Type B pancreatic cell (in vitro differentiated cells): ENCODE measurements at places on chromosomes 3 and 15.

DNA sequence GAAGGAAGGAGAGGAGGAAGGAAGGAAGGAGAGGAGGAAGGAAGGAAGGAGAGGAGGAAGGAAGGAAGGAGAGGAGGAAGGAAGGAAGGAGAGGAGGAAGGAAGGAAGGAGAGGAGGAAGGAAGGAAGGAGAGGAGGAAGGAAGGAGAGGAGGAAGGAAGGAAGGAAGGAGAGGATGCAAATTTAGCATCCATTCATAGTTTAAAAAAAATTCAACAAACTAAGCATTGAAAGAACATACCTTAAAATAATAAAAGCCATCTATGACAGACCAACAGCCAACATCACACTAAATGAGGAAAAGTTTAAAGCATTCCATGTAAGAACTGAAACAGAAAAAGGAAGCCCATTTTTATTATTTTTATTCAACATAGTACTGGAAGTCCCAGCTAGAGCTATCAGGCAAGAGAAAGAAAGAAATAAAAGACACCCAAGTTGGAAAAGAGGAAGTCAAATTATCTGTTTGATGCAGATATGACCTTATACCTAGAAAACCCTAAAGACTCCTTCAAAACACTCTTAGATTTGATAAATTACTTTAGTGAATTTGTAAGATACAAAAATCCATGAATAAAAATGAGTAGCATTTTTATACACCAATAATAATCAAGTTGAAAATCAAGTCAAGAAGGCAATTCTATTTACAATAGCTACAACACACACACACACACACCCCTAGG lies 52.2 kb upstream of the FXR1 start:
- H3K4me3 ChIP-seq, result no peak overlapping the region
- no peaks in the 10 kb centered on the region for H3K36me3 ChIP-seq
- DNase-seq, result no peak

DNA sequence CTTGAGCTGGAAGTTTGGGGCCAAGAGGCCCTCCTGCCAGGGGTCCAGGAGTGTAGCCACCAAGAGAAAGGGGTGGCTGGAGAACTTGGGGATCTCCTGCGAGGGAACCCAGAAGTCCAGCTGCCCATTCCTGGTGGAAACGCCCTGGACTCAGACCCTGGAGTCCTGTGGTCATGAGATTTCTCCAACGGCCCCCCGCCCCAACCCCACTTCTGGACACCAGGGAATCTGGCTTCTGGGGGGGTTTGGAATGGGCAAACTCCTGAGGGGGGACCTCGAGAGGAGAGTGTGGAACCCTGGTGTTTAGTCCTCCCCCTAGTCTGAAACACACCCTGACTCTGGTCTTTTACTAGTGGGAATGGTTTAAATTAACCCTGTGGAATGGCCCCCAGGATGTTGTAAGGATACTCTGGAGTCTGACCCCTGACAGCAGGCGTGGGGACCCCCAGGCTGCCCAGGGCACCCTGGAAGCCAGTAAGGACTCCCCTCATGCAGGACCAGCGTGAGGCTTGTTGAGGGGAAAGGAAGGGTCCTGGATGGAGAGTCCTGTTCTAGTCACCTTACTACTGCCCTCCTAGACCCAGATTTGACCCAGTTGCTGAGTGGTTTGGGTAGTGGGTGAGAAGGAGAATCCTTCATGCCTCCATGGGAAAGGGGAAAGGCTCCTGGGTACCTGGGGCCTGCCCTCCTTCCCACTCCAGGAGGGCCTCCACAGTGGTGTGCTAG lies 540 bp downstream of the KLHDC8B start:
- DNase-seq, result no peak
- peak overlapping the region; percentile 94 for H3K4me3 ChIP-seq
- H3K27me3 ChIP-seq, result no peaks in the 10 kb centered on the region
- H3K4me1 ChIP-seq, result peaks cover 38% of the 10 kb centered on the region
- H3K36me3 ChIP-seq, result no peaks in the 10 kb centered on the region
- peak overlapping the region; percentile 50 for H3K27ac ChIP-seq

DNA sequence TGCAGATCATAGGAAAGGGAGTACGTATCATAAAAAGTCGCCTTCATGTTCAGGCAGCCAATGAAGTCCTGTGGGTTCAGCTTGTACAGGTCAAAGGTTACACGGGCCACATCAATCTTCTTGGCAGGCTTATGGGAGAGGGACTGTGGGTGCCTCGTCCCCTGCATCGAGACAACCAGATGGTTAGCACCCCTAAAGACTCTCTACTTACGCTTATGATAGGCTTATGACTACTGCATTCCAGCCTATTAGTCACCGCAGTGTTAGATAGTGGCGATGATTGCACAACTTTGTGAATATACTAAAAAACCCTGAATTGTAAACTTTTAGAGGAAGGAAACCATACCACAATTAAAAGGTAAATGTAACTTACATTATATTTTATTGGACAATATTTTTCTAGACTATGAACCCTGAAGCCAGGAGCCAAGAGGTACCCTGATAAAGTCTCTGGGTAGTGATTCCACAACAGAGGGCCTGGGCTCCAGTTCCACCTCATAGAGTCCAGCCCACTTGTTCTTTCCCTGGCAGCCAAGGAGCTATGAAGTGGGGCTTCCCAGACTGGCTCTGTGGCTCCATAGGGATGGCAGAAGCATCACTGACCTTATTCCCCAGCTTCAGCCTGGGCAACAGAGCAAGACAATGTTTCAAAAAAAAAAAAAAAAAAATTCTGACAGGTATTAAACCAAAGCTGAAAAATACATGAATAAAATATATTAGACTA lies 2.5 kb upstream of the FANCD2 start:
- peaks cover 7% of the 10 kb centered on the region for H3K36me3 ChIP-seq
- DNase-seq, result no peak
- H3K4me3 ChIP-seq, result peak overlapping the region; percentile 45
- H3K27me3 ChIP-seq, result no peaks in the 10 kb centered on the region
- no peak overlapping the region for H3K27ac ChIP-seq
- peaks cover 5% of the 10 kb centered on the region for H3K4me1 ChIP-seq

DNA sequence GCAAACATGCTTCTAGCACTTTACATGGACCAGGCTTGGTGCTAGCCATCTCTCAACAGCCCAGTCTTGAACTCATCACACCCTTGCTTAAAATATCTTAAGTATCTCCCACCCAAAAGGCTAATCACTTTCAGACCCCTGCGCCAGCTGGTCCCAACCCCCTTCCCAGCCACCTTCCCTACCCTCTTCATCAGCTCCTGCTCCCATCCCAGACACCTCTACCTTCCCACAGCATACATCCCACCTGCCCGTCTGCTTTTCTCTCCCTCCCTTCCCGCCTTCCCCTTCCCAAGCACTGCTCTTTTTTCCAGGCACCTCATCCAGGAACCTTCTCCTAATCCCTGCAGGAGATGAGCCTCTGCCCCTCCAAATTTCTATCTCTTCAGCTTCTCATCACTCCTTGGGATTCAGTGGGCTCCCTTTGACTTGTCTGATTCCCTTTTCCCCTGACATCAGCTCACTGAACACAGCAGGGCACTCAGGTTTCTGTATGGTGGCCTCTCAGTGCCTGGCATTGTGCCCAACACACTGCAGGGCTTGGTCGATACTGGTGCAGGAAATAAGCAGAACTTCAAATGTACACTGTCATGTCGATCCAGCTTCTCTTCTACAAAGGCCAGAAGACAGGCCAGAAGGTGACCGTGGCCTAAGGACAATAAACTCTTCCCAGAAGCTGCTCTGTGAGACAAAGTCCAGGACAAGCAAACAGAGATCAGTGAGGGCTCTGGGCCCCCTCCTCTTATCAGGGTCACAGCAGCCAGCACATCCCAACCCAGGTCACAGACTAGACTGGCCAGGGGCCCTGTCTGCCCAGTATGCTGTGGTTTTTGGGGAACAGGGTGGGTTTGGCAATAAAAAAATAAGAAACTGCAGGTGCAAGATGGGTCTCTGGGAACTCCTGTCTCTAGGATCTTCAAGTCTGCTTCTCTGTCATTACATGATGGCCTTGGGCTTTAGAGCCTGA lies 2.2 kb upstream of the ITIH1 start:
- peaks cover 3% of the 10 kb centered on the region for H3K27me3 ChIP-seq
- H3K4me3 ChIP-seq, result peak overlapping the region; percentile 8
- H3K36me3 ChIP-seq, result no peaks in the 10 kb centered on the region
- peak overlapping the region; percentile 29 for H3K27ac ChIP-seq
- H3K4me1 ChIP-seq, result peaks cover 6% of the 10 kb centered on the region

DNA sequence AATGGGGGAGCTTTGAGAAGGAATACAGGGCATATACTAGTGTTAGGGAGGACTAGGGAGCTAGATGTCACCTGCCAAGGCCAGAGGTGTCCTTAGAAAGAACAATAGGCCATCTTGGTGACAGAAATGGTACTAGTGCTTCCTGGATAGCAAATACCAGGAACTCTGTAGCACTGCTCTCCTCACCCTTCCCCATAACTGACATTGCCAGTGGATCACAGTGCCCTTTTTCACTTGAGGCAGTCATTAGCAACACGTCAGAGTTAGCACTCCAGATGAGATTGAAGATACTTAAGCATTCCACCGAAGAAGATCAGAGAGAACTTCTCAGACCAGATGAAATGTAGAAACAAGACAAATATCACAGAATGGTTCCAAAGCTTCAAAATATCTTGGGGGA lies 103.1 kb upstream of the PDZRN3 start:
- no peaks in the 10 kb centered on the region for H3K27me3 ChIP-seq
- H3K4me1 ChIP-seq, result peaks cover 24% of the 10 kb centered on the region
- no peaks in the 10 kb centered on the region for H3K36me3 ChIP-seq
- DNase-seq, result no peak
- no peak overlapping the region for H3K4me3 ChIP-seq

DNA sequence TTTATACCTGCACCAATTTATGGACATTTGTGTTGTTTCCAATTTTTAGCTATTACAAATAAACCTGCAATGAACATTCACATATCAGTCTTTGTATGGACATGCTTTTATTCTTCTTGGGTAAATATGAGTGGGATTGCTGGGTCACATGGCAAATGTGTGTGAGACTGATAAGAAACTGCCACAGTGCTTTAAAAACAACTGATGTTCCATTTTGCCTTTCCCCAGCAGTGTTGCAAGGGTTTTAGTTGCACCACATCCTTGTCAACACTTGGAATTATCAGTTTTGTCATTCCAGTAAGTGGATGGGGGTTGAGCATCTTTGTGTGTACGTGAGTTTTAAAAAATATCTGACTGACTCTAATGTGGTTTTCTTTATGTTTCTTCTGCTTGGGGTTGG lies 191.2 kb downstream of the PLCL2 start:
- no peaks in the 10 kb centered on the region for H3K36me3 ChIP-seq
- no peak overlapping the region for H3K27ac ChIP-seq
- H3K4me3 ChIP-seq, result no peak overlapping the region
- H3K27me3 ChIP-seq, result no peaks in the 10 kb centered on the region
- no peaks in the 10 kb centered on the region for H3K4me1 ChIP-seq

DNA sequence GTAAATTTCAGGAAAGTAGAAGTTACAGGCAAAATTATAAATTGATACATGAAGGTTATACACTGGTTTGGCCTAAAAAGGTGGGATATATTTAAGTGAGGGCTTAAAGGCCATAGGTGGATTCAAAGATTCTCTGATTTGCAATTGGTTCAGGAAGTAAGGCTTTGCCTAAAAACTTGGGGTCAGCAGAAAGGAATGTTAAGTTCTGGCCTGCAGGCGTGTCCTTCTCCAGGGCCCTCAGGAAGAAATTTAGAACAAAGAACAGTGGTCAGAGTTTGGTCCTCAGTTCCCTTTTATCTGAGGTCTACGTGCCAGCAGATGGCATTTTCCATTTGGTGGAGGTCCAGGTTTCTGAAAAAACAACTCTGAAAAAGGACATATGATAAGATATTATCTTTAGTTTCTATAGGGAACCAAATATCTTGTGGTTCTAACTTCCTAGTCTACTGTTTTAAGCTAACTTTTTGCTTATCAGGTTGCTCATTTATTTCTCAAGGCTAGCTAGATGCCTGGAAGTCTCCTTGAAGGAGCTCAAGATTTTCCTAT lies 40.5 kb downstream of the SCN11A start:
- no peak overlapping the region for H3K4me3 ChIP-seq
- no peak for DNase-seq
- no peak overlapping the region for H3K27ac ChIP-seq
- no peaks in the 10 kb centered on the region for H3K27me3 ChIP-seq
- H3K4me1 ChIP-seq, result no peaks in the 10 kb centered on the region

- H3K27ac ChIP-seq, result no peak overlapping the region
- DNase-seq, result no peak
- H3K4me3 ChIP-seq, result no peak overlapping the region
- H3K4me1 ChIP-seq, result peaks cover 11% of the 10 kb centered on the region
- H3K27me3 ChIP-seq, result peaks cover 5% of the 10 kb centered on the region
These were observed 84.3 kb upstream of the PRTG start for GRCh38 chr15:55827204-55827603.

DNA sequence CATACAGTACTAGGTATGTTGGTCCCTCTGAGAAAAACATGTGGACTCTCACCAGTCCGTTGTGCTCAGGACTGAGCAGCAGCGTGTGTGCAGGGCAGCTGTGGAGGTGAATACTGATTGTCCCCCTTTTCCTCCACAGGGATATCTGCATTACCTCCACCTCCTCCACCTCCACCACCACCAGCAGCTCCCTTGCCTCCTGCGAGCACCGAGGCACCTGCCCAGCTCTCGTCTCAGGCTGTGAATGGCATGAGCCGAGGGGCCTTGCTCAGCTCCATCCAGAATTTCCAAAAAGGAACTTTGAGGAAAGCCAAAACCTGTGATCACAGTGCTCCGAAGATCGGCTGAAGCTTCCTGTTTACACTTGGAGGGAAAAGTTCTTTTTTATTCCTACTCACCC lies 9.0 kb downstream of the PDHB start:
- DNase-seq, result no peak
- peaks cover 35% of the 10 kb centered on the region for H3K36me3 ChIP-seq
- no peak overlapping the region for H3K4me3 ChIP-seq
- H3K27ac ChIP-seq, result no peak overlapping the region
- H3K4me1 ChIP-seq, result no peaks in the 10 kb centered on the region
- H3K27me3 ChIP-seq, result no peaks in the 10 kb centered on the region

- no peak overlapping the region for H3K27ac ChIP-seq
- H3K27me3 ChIP-seq, result no peaks in the 10 kb centered on the region
- H3K4me1 ChIP-seq, result no peaks in the 10 kb centered on the region
- H3K36me3 ChIP-seq, result no peaks in the 10 kb centered on the region
- no peak overlapping the region for H3K4me3 ChIP-seq
- no peak for DNase-seq
These were observed 68.0 kb upstream of the XCR1 start for GRCh38 chr3:46095307-46095706.
